ENCODE measurements at places on chromosomes 11 and 22.
A peak's percentile ranks its signal among the peaks of the same experiment; 100 is the strongest.

DNA sequence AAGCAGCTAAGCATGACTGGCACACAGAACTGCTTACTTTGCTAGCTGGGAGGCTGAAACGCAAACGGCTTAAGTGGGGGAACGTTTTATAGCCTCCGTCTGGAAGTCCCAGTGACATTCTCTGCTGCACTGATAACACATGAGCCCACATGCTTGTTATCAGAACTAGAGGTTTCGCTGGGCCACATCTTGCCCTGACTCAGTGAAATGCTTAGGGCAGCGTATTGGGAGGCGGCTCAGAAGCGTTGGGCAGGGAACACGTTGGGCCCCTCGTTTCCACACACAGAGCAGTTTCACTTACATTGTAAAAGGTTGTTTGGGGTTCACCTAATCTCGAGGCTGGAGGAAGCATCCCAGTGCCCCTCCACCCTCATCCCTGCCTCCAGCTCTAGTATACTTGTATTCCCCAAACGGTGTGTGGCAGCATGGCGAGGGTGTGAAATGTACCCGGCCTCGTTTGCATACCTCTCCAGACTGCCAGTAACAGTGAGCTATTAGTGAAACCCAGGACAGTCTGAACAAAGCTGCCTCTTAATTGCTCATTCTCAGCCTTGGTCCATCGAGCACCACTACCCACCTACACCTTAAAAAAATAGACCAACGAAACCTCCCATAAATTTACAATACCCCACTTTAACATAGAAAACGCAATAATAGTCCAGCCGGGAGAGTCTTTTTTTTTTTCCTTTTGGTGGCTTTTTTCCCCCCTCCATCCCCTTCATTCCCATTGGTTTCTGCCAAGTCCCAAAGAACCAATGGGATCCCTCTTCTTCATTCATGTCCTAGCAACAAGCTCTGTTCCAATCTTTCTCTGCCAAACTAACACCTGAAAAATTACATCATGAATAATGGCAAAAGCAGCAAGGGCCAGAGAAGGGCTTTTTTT, 218.8 kb upstream of the SORL1-AS1 start:
- no peak for DNase-seq

- DNase-seq = no peak
These were observed 80.3 kb downstream of the DDIAS start for GRCh38 chr11:82981852-82982251.

DNA sequence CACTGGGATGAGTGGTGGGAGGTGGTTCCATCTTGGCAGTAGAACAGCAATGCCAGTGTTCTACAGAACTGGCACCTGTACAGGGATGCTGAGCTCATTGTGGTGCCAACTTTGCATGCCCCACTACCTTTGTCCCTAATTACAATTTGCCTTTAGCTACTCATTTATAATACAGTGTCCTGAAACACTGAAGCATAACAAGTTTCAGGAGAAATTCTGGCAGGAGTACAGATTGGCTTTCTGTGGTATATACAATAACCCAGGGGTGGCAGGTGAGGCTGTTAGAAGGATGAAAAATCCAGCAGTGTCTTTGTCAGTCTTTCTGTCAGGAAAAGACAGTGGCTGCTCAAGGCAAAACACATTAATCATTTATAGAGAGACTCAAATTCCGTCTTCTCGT, 240.3 kb downstream of the FAM76B start:
- DNase-seq = no peak

GRCh38 chr11:72786305-72787215, 7.3 kb downstream of the STARD10 start:
- no peak for DNase-seq

DNA sequence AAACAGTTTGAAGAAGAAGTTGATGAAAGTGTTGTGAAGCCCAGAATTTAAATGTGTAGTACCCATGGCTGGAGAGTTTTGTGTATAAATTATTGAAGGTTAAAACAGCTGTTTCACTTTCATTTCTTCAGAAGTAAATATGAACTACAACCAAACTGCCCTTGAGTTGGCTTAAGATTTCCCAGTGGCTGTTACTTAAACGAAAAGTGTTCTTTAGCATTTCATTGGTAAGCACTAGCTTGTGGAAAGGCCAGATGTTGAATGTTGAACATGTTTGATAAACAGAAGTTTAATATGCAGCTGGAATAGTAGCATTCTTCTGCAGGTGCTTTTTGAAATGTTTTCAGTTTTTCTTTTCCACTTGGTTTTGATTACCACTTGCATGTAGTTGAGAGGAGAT, 83.2 kb upstream of the TNRC6B start:
- no peak for DNase-seq

DNA sequence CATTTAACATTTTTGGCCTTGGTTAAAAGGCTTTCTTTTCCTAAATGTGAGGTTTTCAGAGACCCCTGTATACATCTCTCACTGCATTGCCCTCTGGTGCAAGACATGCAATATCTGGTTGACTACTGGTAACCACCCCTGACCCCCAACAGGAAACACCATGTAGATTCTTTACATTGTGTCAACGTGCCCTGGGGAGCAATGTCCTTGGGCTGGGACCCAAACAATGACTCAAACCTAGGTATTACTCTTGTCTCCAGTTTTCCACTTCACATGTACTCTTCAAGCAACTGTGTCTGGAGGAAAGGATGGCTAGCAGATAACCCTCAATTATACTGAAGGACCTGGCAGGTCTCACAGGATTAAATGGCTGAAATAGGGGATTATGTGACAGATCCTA, 1.1 kb upstream of the GPR83 start:
- DNase-seq = no peak

DNA sequence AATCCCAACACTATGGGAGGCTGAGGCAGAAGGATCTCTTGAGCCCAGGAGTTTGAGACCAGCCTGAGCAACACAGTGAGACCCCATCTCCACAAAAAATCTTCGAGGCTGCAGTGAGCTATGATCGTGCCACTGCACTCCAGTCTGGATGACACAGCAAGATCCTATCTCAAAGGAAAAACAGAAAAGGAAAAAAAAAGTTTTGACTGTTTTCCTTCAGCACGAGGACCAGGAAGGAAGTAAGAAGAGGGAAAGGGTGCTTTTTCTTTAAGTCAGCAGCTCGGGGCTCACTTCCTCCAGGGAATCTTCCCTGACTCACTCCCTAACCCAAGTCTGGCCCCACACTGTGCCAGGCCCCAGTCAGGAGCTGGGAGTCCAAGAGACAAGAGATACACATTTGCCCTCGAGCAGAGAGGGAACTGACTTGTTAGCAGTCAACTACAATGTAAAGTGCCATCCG, 14.2 kb downstream of the ARRB1 start:
- peak; percentile 74 for DNase-seq

DNA sequence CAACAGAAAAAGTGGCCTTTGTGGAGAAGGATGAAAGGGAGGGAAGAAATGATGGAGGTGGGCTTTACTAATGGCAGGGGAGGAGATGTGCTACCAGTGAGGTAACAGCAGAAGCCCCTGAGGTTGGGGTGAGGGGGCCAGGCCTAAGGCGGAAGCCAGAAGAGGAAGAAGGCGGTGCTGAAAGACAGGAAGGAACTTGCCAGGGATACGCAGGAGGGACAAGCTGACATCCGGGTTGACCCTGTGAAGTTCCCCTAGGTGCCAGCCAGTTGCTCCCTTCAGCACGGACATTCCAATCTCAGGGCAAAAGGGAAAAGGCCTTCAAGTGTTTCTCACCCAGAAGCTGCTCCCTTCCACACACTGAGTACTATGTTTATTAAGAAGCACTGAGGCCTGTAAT, 2.3 kb upstream of the TIRAP start:
- peak; percentile 50 for DNase-seq

- DNase-seq = no peak
These were observed 11.2 kb downstream of the OR8D1 start for GRCh38 chr11:124302347-124303125.

- DNase-seq = no peak
These were observed 34.4 kb downstream of the PPP2R1B start for GRCh38 chr11:111731821-111732220.

DNA sequence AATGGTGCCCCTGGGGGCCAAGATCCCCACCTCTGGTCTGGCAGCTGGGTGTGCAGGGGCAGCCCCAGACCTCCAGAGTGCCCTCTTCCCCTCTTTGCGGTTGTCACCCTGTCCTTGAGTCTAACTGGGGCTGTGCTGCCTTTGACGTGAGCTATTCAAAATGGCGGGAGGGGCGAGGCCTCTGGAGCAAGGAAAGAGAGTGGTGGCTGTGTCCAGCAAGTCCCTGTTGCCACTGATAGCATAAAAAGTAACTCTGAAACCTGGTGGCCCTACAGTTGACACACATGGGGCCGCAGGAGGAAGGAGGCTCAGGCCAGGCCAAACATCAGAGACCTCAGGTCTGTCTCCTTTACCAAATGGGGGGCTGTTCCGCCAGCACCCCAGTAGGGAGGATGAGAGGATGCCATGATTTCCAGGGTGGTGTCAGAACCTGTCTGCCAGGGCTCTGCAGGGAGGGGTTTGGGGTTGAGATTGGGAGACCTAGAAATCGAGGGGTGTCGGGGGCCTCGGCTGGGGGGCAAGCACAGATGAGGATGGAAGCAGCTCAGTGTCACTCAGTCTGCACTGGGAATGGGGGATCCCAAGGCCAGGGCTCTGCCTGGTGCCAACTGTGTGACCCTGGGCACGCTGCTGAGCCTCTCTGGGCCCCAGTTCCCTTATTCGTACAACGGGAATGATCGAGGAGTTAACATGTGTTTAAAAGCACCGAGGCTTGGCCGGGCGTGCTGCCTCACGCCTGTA, 49.2 kb upstream of the KCNQ1OT1 start:
- DNase-seq = no peak

- DNase-seq = peak; percentile 87
These were observed 7.3 kb downstream of the CCDC88B start for GRCh38 chr11:64347193-64347867.

GRCh38 chr11:122627745-122628144, 27.8 kb upstream of the UBASH3B start:
- no peak for DNase-seq

GRCh38 chr11:131246156-131246555, 124.3 kb upstream of the NTM start:
- DNase-seq = no peak

GRCh38 chr11:69509381-69509780, 27.9 kb downstream of the LINC01488 start:
- no peak for DNase-seq

- DNase-seq = no peak
These were observed 2.3 kb upstream of the SLC25A1 start for GRCh38 chr22:19180740-19181410.

GRCh38 chr11:120768949-120769348, 255.0 kb upstream of the TBCEL start:
- DNase-seq = no peak

DNA sequence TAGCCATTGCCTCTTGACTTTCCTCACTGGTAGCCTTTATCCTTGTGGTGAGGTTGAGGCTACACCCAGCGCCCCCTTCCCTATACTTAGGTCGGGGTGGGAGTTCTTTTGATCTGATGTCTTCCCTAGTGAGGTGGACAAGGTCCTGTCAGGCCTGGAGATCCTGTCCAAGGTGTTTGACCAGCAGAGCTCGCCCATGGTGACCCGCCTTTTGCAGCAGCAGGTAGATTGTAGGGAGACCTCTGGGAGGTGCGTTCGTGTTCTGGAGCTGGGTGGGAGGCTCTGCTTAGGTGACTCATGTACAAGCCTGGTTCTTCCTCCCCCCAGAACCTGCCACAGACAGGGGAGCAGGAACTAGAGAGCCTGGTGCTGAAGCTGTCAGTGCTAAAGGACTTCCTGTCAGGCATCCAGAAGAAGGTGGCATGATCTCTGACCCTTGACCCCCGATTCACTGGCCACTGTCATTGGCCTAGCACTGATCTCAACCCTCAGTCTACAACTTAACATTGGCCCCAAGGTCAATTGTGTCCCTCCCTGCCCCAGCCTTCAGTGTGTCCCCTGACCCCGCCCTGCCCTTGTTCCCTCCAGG, 4.9 kb downstream of the INPPL1 start:
- no peak for DNase-seq

DNA sequence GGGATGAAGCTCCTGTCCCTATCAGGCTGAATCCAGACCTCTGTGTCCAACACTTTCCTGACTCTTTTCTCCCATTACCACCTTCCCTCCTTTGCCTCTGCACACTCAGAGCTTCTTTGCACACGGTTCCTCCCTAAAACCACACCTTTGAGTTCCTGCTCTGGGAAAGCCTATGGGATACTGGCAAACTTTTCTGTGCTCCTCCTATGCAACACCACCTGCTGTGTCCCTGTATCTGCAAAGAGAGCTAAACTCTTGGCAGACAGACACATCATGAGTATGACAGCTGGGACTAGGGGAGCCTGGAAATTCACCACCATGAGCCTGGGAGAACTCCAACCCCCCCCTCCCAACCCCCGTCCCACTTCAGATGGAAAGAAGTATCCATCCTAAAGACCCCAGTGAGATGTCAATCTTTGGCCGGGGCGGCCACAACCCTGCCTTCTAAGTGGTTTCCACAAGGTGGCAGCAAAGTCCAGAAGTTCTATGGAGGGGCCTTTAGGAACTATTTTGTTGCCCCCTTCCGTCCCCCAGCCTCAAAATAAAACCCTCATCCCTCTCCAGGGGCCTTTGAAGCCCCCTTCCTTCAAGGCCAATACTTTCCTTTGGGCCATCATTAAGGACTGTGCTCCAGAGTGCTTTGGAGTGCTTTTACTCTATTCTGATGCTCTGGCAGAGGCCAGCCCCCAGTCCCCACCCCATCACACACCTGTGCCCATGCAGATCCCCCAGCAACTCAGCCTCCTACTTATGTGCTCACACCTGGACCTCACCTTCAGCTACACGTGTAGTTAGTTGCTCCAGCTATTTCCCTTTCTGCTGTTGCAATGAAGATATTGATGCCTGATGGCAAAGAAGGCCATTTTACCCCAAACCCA, 19.4 kb downstream of the HTR3A start:
- peak; percentile 33 for DNase-seq

DNA sequence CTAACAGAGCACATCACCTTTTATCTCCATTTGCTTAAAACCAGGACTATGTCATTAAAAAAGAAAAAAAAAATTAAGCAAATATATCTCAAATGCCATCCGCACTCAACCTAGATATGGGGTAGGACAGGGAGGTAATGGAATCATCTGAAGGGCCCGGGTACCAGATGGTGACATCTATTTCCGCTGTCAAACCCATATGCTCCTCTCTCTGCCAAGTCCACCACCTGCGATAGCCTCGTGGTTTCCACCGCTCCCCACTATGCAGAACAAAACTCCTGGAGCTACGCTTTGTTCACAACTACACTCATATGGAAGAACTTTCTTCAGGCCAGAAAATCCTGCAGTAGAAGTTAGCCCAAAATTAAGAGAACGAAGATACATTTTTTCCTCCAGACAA, 31.4 kb downstream of the FEZ1 start:
- DNase-seq = no peak

- DNase-seq = no peak
These were observed 346.3 kb downstream of the LRRC4C start for GRCh38 chr11:41113160-41113559.

GRCh38 chr11:44356351-44356750, 46.4 kb upstream of the ALX4 start:
- DNase-seq = no peak

DNA sequence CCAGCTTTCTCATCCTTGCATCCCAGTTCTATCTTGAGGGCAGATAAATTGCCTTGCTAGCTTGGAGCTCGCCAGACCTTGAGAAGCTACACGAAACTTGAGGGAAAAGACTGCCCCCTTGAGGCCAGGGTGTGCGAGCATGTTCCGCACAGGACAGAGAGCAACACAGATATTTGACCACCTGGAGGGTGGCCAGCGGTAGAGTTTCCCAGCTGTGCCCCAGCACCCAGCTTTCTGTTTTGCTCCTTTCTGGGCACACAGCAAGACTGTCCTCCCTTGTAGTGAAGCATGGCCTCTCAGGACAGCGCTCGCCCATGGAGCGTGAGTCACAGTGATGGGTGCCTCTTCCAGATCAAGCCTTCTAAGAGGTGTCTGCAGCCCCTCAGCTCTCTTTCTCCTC, 23.5 kb downstream of the SPATA19 start:
- DNase-seq = peak; percentile 79
